ENCODE measurements at places on chromosomes 6 and 20. TPM values are rescaled to one million over a fixed set of nuclear protein-coding genes. Genes with fewer than 3 reads are reported as not detected.

- DNase-seq = no peak
- H3K27ac ChIP-seq = no peak overlapping the region
- H3K4me3 ChIP-seq = no peak overlapping the region
- peaks cover 2% of the 10 kb centered on the region for H3K4me1 ChIP-seq
- H3K27me3 ChIP-seq = peaks cover 2% of the 10 kb centered on the region
Observed at GRCh38 chr6:47701363-47701762, 3.0 kb downstream of the ADGRF4 start.

DNA sequence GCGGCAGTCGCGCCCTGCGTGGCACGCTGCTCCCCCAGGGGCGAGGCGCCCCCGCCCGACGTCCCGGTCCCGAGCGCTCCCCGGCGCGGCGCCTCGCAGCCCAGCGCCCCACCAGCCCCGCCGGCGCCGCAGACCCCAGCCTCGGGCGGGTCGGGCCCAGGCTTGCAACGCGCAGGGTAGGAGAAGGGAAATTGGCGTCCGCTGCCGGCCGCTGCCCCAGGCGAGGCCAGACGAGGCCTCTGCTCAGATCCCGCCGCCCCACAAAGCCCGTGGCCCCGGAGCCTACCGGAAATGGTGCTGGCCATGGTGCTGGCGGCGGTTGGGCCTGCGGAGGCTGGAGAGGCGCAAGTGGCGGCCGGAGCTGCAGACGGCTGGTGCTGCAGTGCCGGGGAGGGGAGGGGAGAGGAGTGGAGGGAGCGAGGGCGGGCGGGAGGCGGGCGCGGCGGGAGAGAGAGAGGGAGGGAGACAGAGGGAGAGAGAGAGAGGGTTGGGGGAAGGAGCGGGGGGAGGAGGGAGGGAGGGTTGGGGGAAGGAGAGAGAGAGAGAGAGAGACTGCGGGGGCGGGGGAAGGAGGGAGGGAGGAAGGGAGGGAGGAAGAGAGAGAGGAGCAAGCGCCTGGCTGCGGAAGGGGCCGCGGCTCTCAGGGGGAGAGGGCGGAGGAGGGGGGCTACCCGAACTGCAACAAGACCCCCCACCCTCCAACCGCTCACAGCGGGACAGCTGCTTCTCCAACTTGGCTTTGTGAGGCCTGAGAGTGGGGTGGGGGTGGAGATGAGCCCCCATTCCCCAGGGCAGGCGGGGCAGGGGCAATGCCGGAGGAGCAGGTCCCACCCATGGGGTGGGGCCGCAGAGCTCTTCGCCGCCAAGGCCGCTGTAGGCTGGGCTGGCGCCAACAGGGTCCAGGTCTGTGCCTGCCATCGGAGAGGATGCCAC lies at the start of gene STMN3:
Gene STMN3 (minus strand): TSS at position 384 of the 933 bp plus-strand sequence. CDS start 79 bp downstream, at position 305.
- H3K36me3 ChIP-seq = no peaks in the 10 kb centered on the region
- H3K4me3 ChIP-seq = peak within 1 kb of the TSS; percentile 80

GRCh38 chr20:25012616-25013189 lies 20.2 kb upstream of the APMAP start:
- H3K36me3 ChIP-seq = no peaks in the 10 kb centered on the region
- H3K27ac ChIP-seq = no peak overlapping the region
- no peaks in the 10 kb centered on the region for H3K4me1 ChIP-seq
- DNase-seq = no peak
- no peak overlapping the region for H3K4me3 ChIP-seq

DNA sequence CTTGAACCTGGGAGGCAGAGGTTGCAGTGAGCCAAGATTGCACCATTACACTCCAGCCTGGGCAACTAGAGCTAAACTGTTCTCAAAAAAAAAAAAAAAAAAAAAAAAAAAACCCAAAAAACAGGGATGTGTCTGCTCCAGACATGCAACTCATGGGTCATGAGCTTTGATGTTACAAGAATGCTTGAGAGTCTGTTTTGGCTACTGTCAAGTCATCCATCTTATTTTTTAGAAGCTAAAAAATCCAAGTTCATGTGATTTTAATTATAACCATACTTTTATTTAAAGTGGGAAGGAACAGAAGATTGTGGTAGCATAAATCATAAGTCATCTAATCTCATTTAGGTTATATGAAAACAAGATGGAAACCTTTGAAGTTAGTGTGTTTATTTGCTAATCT lies 120.6 kb downstream of the PDE7B start:
- no peaks in the 10 kb centered on the region for H3K36me3 ChIP-seq
- no peaks in the 10 kb centered on the region for H3K27me3 ChIP-seq
- H3K27ac ChIP-seq = no peak overlapping the region
- no peak overlapping the region for H3K4me3 ChIP-seq

DNA sequence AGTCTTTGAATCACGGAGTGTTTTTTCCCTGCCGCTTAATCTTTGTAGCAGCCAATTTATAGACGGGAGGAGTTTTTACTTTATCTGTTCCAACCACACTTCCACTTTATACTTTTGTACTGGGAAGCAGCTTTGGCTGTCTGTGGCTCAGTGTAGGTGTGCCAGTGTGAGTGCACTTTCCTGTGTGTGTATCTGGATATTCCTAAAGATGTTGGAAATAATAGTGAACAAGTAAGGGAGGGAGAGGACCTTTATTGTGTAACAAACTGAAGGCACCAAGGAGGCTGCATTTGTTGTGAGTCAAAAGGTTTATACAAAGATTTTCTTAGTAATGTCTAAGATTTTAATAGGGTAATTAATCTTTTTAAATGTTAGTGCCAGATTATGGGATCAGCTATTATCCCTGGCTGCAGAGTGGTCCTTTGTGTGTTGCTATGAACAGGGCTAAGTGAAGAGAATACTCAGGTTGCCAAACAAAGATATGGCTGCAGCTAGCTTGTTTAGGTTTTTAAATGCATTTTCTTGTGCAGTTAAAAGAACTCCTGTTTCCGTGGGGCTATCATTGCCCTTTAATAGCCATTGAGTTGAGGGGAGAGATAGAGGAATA lies 226.3 kb downstream of the RNF144B start:
- peaks cover 8% of the 10 kb centered on the region for H3K27me3 ChIP-seq
- no peaks in the 10 kb centered on the region for H3K36me3 ChIP-seq
- H3K27ac ChIP-seq = no peak overlapping the region
- DNase-seq = no peak
- H3K4me1 ChIP-seq = no peaks in the 10 kb centered on the region

- H3K4me3 ChIP-seq = no peak overlapping the region
- H3K4me1 ChIP-seq = no peaks in the 10 kb centered on the region
- H3K36me3 ChIP-seq = no peaks in the 10 kb centered on the region
- no peak overlapping the region for H3K27ac ChIP-seq
- DNase-seq = no peak
Observed at GRCh38 chr6:95847061-95847460, 168.7 kb upstream of the FUT9 start.

DNA sequence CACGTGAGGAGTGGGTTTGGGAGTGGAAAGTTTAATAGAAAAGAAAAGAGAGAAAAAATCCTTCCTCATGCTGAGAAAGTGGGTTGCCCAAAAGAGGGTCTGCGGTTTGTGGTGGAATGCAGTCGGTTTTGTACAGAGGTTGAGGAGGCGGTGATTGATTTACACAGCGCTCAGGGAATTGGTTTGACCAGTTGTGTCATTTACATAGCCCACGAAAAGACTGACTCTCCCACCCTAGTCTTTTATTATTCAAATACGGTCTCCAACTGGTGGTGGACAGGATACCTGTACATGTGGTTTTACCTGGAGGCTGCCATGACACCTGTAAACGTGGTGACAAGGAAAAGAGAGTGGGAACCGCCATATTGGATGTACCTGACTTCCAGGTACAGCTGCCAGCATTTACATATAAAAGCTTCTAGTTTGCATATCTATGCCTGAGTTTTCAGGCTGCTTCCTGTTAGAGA lies 42.1 kb downstream of the HLA-DPB1 start:
- peaks cover 11% of the 10 kb centered on the region for H3K4me1 ChIP-seq
- no peaks in the 10 kb centered on the region for H3K36me3 ChIP-seq
- H3K27me3 ChIP-seq = peaks cover 42% of the 10 kb centered on the region
- no peak overlapping the region for H3K27ac ChIP-seq
- no peak overlapping the region for H3K4me3 ChIP-seq

DNA sequence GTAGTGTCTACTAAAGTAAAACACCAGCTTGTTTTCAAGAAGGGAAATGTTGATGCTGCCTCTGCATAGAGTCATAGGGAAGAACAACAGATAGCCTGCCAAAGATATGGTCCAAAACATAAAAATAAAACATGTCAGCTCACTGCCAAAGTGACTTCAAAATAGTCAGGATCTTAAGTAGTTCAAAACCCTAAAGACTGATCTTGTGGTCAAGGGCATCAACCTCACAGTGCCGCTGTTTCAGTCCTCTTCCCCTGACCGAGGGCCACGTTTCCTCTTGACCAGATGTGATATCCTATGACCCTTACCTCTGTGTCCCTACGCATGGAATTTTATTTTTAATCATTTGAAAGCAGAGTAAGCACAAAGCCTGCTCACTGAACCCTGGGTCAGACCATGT lies 104.2 kb upstream of the CNKSR3 start:
- DNase-seq = no peak
- no peak overlapping the region for H3K4me3 ChIP-seq
- no peak overlapping the region for H3K27ac ChIP-seq

GRCh38 chr6:143215771-143216170 lies 155.1 kb downstream of the AIG1 start:
- no peak overlapping the region for H3K27ac ChIP-seq
- no peaks in the 10 kb centered on the region for H3K36me3 ChIP-seq
- DNase-seq = no peak
- H3K4me1 ChIP-seq = no peaks in the 10 kb centered on the region
- H3K27me3 ChIP-seq = no peaks in the 10 kb centered on the region

DNA sequence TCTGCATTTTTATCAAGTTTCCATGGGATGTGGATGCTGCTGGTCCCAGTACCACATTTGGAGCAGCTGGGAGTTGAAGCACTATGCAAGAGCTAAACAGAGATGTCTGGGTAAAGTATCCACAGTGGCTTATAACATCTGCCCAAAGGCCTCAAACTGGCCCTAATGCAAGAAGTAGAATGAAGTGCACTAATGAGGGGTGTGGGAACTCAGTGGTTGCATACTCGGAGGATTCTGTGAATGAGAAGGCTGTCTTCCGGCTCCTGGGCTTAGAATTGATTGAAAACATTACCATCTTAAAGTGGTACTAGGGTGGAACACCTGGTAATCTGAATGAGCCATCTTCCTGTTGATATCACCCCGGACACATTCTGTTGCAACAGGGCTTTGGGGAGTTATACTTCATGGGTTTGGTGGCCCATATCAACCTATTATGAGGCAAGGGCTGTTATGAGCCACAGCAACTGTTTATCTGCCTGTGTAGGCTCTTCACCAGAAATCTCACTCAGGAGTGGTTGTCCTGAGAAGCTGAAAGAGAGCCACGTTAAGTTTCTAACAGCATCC lies 54.7 kb upstream of the SNRPB2 start:
- no peaks in the 10 kb centered on the region for H3K4me1 ChIP-seq
- no peak overlapping the region for H3K4me3 ChIP-seq
- H3K27ac ChIP-seq = no peak overlapping the region
- peak; percentile 2 for DNase-seq

DNA sequence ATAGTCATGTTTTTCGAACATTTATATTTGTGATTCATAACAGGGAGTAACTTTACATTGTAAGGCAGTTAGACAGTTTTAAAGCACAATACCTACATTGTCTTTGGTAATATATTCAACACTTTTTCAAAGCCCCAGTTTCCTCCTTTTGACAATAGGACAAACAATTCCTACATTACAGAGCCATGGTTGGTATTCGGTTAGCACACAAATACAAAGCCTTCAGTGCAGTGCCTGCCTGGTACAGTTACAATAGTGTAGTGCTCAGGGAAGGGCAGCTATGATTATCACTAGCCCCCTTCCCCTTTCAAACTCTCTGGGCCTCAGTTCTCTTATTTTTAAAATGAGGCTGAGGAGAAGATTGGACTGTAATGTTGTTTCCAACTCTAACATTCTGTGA lies 207.8 kb downstream of the TPBG start:
- no peaks in the 10 kb centered on the region for H3K4me1 ChIP-seq
- DNase-seq = no peak
- no peak overlapping the region for H3K27ac ChIP-seq
- no peaks in the 10 kb centered on the region for H3K27me3 ChIP-seq
- no peak overlapping the region for H3K4me3 ChIP-seq

GRCh38 chr6:95879856-95880255 lies 135.9 kb upstream of the FUT9 start:
- no peak overlapping the region for H3K27ac ChIP-seq
- H3K36me3 ChIP-seq = no peaks in the 10 kb centered on the region
- no peak for DNase-seq
- no peak overlapping the region for H3K4me3 ChIP-seq
- no peaks in the 10 kb centered on the region for H3K27me3 ChIP-seq
- H3K4me1 ChIP-seq = no peaks in the 10 kb centered on the region

DNA sequence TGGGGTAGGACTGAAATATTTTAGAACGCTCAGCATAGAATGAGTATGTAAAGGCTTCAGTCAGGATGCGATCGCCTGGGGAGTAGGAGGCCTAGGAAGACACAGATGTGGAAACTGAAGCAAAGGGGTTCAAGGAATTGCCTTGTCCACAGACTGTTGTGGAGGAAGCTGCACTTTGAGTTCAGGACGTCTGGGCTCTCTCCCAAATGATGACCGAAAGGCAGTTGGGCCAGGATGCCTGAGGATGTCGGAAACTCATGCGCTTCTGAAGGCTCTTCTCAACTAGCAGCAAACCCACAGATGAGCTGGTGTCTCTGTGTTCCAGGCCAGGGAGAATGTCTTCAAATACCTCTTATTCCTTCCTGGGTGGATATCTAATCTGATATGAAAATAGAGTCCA lies 146.2 kb upstream of the SULF2 start:
- no peaks in the 10 kb centered on the region for H3K27me3 ChIP-seq
- no peak overlapping the region for H3K27ac ChIP-seq
- H3K4me3 ChIP-seq = no peak overlapping the region
- H3K4me1 ChIP-seq = no peaks in the 10 kb centered on the region
- no peaks in the 10 kb centered on the region for H3K36me3 ChIP-seq

RBM24 gene
- not detected for total RNA-seq

TMX4 gene
- 21.8 TPM for total RNA-seq

BPIFB3 gene
- not detected for total RNA-seq

FKBP1A gene
- 282 TPM for total RNA-seq

PARD6B gene
- total RNA-seq = 4.7 TPM

USP49 gene
- 5.9 TPM for total RNA-seq

Measured in activated CD8-positive, alpha-beta T cell treated with anti-CD3 and anti-CD28 coated beads for 36 hours (primary cell).